CD4-positive, alpha-beta T cell treated with Interleukin-21 for 1 hour (primary cell): ENCODE measurements at places on chromosomes 7 and 10.

DNA sequence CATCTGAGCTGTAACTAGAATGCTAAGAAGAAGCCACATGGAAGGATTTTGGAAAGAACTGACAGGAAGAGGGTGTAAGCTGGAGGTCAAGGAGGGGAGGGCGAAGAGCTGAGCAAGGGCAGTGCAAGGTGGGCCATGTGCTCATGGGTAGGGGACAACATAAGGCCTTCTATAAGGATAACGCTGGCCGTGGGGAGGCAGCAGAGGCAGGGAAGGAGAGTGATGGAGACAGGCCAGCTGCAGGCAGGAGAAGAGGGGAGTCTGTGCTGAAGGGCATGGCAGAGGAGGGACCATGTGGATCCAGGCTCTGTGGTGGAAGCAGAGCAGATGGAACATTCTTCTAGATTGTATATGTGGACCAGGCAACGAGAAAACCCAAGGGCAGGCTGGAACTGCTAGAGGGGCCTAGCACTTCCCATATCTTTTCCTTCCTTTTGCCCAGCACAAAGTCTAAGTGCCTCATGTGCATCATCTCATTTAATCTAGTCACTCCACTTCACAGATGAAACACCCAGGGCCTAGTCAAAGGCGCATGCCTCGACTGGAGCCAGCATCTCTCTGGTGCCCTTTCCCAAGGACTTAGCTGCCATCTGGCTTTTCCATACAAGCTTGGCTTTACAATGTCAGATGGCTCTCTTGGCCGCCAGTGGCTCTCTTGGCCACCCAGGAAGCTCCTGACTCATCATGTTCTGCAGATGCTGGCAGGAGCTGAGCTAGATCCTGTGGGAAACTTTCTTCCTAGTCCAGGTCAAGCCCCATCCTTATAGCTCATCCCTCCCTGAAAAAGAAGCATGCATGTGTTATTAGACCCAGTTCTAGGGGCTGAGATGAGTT is 6.6 kb downstream of the LRRC18 start:
- DNase-seq: no peak

DNA sequence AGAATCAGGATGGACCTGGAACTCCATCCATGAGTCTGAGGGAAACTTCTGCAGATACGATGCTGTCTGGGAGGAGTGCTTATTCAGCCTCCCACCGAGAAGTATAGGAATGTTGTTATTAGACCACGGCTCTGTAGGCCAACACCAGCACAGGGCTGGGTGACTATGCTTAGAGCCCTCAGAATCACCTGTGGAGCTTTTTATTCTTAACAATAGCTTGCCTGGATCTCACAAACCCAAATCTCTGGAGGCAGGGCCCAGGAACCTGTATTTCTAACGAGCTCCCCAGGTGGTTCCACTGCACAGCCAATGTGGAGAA is 55.6 kb upstream of the ARID5B start:
- no peak for DNase-seq

DNA sequence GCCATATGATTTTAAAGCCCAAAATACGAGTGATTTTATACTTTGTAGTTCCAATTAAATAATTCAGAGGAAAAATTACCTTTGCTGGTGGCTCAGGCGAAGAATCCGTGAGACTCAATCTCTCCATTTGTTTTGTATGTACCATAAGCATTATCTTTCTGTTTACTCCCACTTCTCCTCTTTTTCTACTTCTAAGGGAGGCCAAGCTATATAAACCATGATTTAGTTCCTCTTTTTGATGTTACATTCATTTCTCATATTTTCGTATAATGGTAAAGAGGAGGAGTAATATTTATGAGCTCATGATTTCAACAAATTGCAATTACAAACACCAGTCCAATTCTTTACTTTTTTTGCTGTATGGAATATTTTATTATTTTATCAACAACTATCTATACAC is 50.6 kb upstream of the TES start:
- no peak for DNase-seq

- DNase-seq: no peak
Observed at GRCh38 chr10:13857451-13857850, 270.7 kb downstream of the PRPF18 start.

GRCh38 chr10:59582780-59583179 is 126.9 kb downstream of the SLC16A9 start:
- no peak for DNase-seq

DNA sequence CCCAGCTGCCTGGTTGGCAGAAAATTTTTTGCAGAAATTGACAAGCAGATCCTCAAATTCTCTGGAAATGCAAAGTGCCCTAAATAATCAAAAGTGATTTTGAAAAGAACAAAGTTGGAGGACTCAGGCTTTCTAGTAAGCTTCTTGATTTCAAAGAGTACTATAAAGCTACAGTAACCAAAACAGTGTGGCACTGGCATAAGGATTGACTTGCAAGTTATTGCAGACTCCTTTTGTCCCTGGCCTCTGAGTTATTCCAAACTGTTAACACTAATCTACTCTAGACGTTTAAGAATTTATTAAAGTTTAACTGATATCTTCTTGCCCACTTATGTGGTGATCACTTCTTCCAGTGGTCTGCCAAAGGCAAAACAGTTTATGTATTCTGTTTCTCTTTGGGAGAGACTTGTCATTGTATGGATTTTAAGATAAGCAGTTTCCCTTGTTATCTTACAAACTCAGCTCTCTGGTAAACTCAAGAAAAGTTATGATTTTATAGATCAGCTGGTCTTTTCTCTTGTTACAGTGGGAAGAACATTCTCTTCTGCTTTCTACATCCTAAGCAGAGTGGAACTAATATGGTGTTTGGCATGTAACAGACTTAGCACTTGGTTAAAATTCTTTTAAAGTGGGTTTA is 41.4 kb downstream of the LOXL4 start:
- DNase-seq: no peak

DNA sequence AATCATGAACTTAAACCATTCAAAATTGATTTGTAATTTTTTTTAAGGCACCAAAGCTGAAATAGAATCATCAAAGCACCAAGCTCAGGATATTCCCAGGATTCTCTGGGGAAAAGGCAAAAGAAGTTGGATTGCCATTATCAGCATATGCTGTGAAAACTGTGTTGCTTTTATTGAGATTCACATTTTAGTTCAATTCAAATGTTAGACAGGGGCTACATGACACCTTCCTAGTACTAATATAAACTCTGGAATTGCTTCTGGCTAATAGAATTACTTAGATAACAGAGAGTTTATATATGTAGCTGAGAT is 4.3 kb upstream of the NDST2 start:
- no peak for DNase-seq
